ENCODE measurements at places on chromosomes 5 and 9.

GRCh38 chr5:78920604-78921003 lies 64.5 kb downstream of the ARSB start:
- DNase-seq = no peak

DNA sequence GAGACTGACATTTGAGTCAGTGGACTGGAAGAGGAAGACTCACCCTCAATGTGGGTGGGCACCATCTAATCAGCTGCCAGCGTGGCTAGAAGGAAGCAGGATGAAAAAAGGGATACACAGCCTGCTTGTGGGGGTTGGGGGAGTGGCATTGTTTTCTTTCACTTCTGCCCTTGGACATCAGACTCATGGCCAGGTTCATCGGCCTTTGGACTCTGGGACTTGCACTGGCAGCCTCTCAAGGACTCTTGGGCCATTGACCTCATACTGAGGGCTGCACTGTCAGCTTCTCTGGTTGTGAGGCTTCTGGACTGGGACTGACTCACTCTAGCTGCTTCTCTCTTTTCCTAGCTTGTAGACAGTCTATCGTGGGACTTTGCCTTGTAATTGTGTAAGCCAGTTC lies 374.9 kb downstream of the TLE1 start:
- DNase-seq = no peak

GRCh38 chr9:80811656-80812055 lies 877.7 kb downstream of the TLE1 start:
- no peak for DNase-seq

DNA sequence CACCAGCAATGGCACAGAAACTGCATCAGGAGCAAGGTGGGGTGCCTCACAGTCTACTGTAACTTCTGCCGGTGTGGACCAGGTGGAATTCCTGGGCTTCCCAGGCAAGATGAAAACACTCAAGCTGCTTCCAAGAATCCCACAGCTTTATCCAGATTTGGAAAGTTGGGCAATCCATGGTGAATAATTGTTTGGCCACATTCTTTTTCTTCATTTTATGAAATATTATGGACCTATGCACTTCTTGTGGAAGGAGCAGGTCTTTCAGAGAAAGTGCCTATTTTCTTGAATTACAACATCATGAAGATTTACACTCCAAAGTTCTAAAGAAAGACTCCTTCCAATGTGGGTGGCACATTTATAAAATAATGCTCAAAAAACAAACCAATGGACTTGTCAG lies 503.6 kb downstream of the SEMA5A start:
- no peak for DNase-seq

DNA sequence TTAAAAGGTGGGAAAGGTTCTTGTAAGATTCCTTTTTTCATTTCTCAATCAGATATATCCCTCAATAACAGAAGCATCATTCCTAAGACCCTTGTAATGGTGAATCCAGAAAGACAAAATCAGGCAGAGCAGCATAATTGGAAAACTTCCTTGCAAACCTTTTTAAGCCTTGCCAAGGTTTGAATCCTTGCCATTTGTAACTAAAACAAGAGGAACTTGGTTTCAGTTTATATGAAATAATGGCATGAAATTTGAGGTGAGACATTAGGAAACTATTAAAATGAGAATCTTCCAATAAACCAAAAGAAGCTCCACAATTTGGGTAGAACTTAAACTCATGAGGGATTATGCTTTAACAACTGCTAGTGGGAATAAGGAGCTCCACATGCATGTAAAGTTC lies 384.7 kb upstream of the SMC2 start:
- no peak for DNase-seq

DNA sequence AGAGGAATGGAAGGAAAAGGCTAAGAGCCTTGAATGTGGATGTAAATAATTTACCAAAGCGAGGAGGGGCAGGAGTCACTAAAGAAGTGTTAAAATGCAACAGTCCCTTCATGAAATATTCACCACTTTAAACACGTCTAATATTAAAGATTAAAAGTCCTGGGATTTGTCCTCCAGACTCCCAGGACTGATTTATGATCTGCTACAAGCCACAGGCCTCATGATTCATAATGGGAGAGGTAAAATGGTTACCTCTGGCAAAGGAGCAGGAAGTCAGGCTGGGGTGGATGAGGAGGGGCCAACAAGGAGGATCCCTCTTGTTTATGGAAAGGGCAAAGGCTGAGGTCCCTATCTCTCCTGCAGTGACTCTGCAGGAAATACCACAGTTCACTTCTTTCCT lies 292.4 kb downstream of the TRIM32 start:
- DNase-seq = no peak

DNA sequence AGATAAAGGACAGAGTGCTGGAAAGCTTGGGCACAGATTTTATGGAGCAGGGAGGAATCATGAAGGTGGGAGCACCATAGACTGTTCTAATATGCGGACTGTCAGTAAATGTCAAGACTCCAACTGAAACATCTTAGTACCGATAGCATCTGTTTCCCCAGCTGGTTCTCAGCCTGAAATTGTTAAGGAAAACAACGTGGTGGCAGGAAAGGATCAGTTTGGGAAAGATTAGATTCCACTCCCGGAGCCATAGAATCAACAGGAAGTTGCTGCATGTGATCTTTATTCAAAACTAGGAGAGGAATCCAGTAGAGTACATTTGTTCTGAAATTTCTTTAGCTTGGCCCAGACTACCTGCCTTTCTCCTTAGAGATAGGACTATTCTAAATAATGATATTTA lies 559.1 kb downstream of the CSNK1G3 start:
- DNase-seq = peak; percentile 8

GRCh38 chr9:1804128-1804865 lies 210.8 kb upstream of the SMARCA2 start:
- DNase-seq = no peak

Data from NCI-H2171 treated with DMSO at 0.1 percent for 48 hours (cell line).